ENCODE measurements at places on chromosomes 6 and 20. TPM values are rescaled to one million over a fixed set of nuclear protein-coding genes. Genes with fewer than 3 reads are reported as not detected.

SCRT2 gene
- not detected for total RNA-seq

ETV7 gene
- total RNA-seq = 0.10 TPM

SLC17A2 gene
- not detected for total RNA-seq

SLC17A3 gene
- total RNA-seq = 1.4 TPM

MTFR2 gene
- 12.1 TPM for total RNA-seq

MAPK13 gene
- 1.1 TPM for total RNA-seq

RBL1 gene
- 12.2 TPM for total RNA-seq

DEFB116 gene
- total RNA-seq = not detected

CST2 gene
- 0.44 TPM for total RNA-seq

FAM217A gene
- total RNA-seq = not detected

HUS1B gene
- total RNA-seq = 0.18 TPM

BCAS1 gene
- total RNA-seq = 0.53 TPM

NOL7 gene
- total RNA-seq = 74.8 TPM

PEDS1 gene
- total RNA-seq = 54.9 TPM

NFATC2 gene
- total RNA-seq = 7.7 TPM

ENPP3 gene
- not detected for total RNA-seq

CRIP3 gene
- 0.20 TPM for total RNA-seq

EYS gene
- not detected for total RNA-seq

TMEM244 gene
- total RNA-seq = not detected

BPIFA1 gene
- not detected for total RNA-seq
